ENCODE measurements at places on chromosomes 2 and 18.

- no peak overlapping the region for H3K27ac ChIP-seq
- DNase-seq: no peak
- H3K4me3 ChIP-seq: no peak overlapping the region
- H3K27me3 ChIP-seq: no peaks in the 10 kb centered on the region
- H3K4me1 ChIP-seq: no peaks in the 10 kb centered on the region
Measured at GRCh38 chr2:37355735-37356134, 11.3 kb downstream of the QPCT start.

GRCh38 chr2:235263205-235264120, 230.4 kb upstream of the AGAP1 start:
- H3K36me3 ChIP-seq: no peaks in the 10 kb centered on the region
- H3K4me3 ChIP-seq: peak overlapping the region; percentile 65
- peaks cover 8% of the 10 kb centered on the region for H3K4me1 ChIP-seq
- H3K27me3 ChIP-seq: peaks cover 27% of the 10 kb centered on the region
- peak overlapping the region; percentile 67 for H3K27ac ChIP-seq

- no peaks in the 10 kb centered on the region for H3K4me1 ChIP-seq
- H3K27ac ChIP-seq: no peak overlapping the region
- no peaks in the 10 kb centered on the region for H3K27me3 ChIP-seq
- H3K4me3 ChIP-seq: no peak overlapping the region
- H3K36me3 ChIP-seq: no peaks in the 10 kb centered on the region
Measured at GRCh38 chr18:11260961-11261461, 111.6 kb upstream of the PIEZO2 start.

DNA sequence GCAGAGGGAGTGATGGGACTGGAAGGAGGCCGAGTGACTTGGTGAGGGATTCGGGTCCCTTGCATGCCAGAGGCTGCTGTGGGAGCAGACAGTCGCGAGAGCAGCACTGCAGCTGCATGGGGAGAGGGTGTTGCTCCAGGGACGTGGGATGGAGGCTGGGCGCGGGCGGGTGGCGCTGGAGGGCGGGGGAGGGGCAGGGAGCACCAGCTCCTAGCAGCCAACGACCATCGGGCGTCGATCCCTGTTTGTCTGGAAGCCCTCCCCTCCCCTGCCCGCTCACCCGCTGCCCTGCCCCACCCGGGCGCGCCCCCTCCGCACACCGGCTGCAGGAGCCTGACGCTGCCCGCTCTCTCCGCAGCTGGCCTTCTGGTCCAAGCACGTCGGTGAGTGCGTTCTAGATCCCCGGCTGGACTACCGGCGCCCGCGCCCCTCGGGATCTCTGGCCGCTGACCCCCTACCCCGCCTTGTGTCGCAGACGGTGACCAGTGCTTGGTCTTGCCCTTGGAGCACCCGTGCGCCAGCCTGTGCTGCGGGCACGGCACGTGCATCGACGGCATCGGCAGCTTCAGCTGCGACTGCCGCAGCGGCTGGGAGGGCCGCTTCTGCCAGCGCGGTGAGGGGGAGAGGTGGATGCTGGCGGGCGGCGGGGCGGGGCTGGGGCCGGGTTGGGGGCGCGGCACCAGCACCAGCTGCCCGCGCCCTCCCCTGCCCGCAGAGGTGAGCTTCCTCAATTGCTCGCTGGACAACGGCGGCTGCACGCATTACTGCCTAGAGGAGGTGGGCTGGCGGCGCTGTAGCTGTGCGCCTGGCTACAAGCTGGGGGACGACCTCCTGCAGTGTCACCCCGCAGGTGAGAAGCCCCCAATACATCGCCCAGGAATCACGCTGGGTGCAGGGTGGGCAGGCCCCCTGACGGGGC, 4.6 kb downstream of the PROC start:
- H3K36me3 ChIP-seq: no peaks in the 10 kb centered on the region
- H3K4me1 ChIP-seq: peaks cover 6% of the 10 kb centered on the region
- peaks cover 25% of the 10 kb centered on the region for H3K27me3 ChIP-seq
- DNase-seq: no peak

DNA sequence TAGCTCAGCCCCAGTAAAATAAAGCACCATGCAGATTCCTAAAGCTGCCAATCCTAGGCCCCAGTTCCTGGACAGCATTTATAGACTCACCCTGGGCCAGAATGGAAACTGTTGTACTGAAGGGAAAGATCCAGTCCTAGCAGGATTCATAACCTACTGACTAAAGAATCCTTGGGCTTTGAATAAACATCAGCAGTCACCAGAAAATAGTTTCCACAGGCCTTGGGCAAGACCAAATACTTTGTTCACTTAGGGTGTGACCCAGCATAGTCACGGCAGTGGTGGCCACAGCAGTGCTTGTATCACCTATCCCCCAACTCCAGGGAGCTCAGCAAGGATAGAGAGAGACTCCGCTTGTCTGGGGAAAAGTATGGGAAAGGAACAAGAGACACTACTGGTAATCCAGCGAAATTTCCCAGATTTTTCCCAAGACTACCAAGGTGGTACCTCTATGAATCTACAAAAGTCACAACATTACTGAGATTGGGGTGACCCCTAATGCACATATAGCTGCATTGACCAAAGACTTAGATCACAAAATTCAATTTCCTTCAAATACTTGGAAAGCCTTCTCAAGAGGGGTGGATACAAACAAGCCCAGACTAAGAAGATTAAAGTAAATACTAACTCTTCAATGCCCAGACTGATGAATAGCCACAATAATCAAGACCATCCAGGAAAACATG, 748.1 kb upstream of the LRATD1 start:
- no peak overlapping the region for H3K4me3 ChIP-seq
- no peak overlapping the region for H3K27ac ChIP-seq
- DNase-seq: no peak
- no peaks in the 10 kb centered on the region for H3K27me3 ChIP-seq
- H3K36me3 ChIP-seq: no peaks in the 10 kb centered on the region

GRCh38 chr2:223297788-223298187, 245.8 kb downstream of the KCNE4 start:
- no peak overlapping the region for H3K27ac ChIP-seq
- no peaks in the 10 kb centered on the region for H3K36me3 ChIP-seq
- no peaks in the 10 kb centered on the region for H3K27me3 ChIP-seq

DNA sequence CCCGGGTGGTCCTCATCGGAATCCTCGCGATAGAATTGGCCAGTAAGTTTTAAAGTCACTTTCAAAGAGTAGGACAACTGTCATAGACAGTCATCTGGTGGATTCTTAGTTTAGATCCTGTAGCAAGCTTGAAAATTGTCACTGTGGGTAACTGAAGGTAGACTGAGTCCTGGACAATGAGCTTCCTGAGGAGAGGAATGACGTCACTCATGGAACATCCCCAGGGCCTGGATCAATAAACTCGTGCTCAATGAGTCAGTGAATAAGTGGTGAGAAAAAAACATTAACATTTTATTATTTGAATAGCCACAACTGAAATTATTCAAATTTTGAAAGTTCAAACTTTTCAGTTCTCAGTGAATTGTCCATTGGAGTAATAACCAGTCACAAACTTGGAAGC, 101.4 kb upstream of the CXCR4 start:
- H3K4me1 ChIP-seq: no peaks in the 10 kb centered on the region
- no peak for DNase-seq
- H3K27ac ChIP-seq: no peak overlapping the region
- no peaks in the 10 kb centered on the region for H3K36me3 ChIP-seq

DNA sequence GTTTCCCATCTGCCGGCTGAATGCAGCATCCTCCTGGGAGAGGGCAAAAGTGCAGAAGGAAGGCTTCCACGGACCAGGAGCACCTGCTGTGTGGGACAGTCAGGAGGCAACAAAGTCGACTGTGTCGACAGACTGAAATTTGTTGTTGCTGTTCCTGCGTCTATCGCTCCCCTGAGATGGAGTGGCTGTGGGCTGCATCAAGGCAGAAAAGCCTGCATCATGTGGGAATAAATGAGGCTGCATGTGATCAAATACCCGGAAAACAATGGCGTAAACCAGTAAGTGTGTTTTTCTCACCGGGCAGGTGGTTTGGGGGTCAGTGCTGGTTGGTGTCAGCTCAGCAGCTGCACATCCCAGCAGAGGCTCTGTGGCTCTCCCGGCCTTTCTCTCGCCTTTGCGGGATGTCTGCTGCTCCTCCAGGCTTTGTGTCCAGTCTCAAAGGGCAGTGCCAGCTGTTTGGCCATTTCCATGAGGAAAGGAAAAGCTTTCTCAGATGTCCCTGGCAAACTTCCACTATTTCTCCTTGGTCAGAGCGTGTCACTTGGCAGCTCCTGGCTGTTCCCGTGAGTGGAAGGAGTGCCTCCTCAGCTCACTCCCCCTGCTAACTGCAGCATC, 262.4 kb downstream of the NDUFA10 start:
- H3K27ac ChIP-seq: no peak overlapping the region
- H3K36me3 ChIP-seq: no peaks in the 10 kb centered on the region
- no peaks in the 10 kb centered on the region for H3K4me1 ChIP-seq

DNA sequence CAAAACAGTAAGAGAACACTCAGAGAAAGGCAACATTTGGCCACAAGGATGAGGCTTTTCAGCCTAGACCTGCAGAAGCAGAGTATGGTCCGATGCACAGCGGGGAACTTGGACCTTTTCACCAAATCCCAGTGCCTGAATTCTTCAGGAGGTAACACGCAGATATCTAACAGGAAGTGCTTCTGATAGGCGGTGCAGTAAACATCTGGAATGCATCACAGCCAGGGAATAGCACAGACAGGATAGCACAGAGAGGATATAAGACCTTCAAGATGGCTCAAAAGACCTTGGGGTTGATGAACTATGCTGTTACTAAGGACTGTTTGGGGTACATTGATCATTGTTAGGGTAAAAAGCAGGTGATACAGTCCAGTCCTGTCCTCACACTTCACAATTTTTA, 1.7 kb downstream of the TMEM127 start:
- peaks cover 52% of the 10 kb centered on the region for H3K36me3 ChIP-seq
- H3K4me1 ChIP-seq: peaks cover 39% of the 10 kb centered on the region
- DNase-seq: no peak
- peak overlapping the region; percentile 93 for H3K4me3 ChIP-seq
- no peaks in the 10 kb centered on the region for H3K27me3 ChIP-seq

GRCh38 chr2:9660781-9661180, 30.0 kb upstream of the YWHAQ start:
- peaks cover 32% of the 10 kb centered on the region for H3K4me1 ChIP-seq
- peak overlapping the region; percentile 68 for H3K27ac ChIP-seq
- DNase-seq: no peak
- H3K27me3 ChIP-seq: peaks cover 12% of the 10 kb centered on the region
- H3K36me3 ChIP-seq: no peaks in the 10 kb centered on the region

DNA sequence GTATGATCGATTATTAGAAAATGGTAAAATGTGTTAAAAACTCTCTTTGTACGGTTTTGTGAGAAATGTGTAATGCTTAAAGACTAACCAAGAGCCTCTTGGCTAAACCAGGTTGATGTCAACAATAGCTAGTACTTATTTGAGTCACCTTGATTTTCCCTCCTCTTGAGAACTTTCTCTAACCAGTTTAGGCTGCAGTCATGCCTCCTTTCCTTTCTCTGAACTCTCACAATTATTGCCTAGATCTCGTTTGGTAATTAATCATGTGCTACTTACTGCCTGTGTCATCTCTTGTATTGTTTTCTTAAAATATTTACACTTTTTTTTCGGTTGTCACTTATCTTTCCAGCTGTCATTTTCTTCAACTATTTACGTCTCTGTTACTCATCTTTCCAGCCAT, 1.1 kb upstream of the EPC2 start:
- no peak for DNase-seq
- peaks cover 5% of the 10 kb centered on the region for H3K36me3 ChIP-seq
- peaks cover 21% of the 10 kb centered on the region for H3K4me1 ChIP-seq
- peak overlapping the region; percentile 91 for H3K4me3 ChIP-seq
